Stimulated activated CD4-positive, alpha-beta T cell treated with anti-CD3 and anti-CD28 coated beads, Interleukin-4, amount 100 ng/mL, for 48 hours (primary cell): ENCODE measurements at places on chromosomes 3 and 15.

GRCh38 chr15:40310001-40310959 lies 2.5 kb upstream of the PLCB2 start:
- DNase-seq = peak; percentile 54

GRCh38 chr3:79366414-79366813 lies 401.4 kb downstream of the ROBO1 start:
- no peak for DNase-seq

GRCh38 chr3:57017459-57017845 lies 43.0 kb upstream of the SPATA12 start:
- DNase-seq = no peak

GRCh38 chr3:197023998-197024651 lies 5.5 kb downstream of the MELTF start:
- DNase-seq = no peak

DNA sequence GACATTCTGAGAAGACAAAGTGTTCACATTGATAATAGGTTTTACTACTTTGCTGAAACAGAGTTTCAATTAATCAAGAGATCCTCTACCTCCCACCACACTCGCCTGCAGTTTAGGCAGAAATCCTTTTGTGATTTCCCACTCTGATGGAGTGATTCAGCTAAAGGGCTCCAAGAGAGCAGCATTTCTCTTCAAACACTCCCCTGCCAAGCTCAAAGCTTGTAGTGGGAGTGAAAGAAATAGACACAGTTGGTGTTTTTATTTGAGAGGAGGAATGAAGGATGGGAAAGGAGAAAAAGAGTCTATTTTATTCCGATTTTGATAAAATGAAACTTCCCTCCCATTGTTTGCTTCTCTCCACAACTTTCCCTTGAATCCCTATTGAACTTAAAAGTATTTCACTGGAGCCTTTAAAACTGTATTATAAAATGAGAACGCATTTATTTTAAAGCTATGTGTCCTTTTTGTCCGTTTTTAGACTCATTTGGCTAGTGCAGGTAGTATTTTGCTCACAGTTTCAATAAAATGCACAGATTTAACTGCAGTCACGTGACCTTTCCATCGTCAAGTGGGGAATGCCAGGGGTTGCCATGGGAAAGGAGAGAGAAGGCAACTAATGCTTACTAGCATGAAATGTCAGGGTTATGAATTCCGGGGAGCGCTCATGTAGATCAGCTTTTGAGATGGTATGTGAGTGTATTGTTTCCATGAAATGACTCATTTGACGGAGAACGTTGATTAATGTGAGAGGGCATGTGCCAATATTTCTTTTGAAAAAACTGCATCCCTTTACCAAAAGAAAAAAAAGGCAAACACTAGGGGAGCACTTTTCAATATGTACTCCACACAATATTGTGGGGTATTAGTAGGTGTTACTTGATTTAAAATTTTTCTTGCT lies 7.7 kb upstream of the OSBPL11 start:
- DNase-seq = no peak

- no peak for DNase-seq
Measured at GRCh38 chr3:5016211-5017161, 37.2 kb downstream of the BHLHE40 start.

DNA sequence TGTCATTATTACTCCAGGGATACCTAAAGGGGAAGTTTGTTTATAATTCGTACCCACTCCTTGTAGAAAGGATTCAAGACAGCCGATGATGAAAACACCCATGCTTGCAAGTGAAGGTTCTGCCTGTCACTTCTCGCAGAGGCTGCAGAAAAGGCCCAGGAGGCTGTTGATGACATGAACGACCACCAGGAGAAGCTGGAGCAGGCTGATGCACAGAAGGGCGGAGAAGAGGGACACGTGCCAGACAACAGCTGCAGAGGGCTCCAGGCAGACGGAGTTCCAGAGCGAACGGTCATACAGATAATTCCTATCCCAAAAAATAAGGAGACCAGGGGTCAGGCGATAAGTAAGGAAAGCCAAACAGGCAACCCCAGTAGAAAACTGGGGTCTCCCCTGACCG lies 5.7 kb upstream of the DYNLT2B start:
- no peak for DNase-seq

- DNase-seq = no peak
Measured at GRCh38 chr3:172716476-172716875, 5.6 kb upstream of the NCEH1 start.

- DNase-seq = no peak
Measured at GRCh38 chr3:139870000-139870675, 64.8 kb upstream of the CLSTN2 start.

DNA sequence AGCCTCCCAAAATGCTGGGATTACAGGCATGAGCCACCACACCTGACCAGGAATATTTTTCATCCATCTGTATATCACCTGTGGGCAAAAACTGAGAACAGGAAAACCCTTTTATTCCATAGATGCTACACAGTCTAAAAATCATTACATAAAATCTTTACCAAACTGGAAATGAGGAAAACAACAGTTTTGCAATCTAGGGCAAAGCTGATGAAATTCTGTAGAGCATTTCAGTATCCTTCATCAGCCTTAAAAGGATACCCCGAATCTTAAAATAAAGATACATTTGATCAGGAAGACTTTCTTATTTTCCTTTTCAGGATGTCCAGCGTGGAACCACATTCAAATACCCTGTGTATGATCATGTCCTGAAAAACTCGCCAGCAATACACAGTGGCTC lies 7.1 kb downstream of the SIAH2 start:
- DNase-seq = no peak

GRCh38 chr3:11907667-11908660 lies 61.3 kb upstream of the TAMM41 start:
- no peak for DNase-seq

- DNase-seq = peak; percentile 16
Measured at GRCh38 chr3:132659365-132660051, at the start of gene ACAD11. Gene ACAD11 (minus strand): TSS chr3:132659809. CDS start chr3:132659751, 58 bp downstream.

DNA sequence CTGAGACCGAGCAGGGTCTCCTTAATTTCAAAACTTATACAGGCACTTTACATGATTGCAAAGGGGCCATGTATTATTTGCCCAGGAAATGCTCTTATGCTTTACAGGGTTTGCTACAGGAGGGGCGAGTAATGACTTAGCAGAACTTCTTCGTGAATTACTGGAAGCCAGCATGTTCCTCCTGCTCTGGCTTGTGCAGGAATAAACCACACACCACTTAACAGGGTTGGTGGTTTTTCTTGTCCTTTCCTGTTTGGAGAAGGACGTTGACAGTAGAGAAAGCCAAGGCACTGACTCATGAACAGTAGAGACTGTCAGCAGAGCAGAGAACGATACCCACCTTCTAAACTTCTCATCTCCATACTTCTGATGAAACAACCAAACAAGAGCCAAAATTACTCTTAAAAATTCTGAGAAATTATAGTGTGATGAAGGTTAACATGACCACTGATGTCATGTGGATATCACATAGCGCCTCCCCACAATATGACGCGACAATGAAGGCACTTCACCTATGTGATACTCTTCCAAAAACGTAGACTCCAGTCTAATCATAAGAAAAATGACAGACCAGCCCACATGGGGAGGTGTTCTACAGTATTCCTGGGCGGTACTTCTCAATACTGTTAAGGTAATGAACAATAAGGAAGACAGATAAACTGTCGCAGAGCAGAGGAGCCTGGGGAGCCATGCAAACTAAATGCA lies 24.7 kb upstream of the MCTP2 start:
- no peak for DNase-seq

DNA sequence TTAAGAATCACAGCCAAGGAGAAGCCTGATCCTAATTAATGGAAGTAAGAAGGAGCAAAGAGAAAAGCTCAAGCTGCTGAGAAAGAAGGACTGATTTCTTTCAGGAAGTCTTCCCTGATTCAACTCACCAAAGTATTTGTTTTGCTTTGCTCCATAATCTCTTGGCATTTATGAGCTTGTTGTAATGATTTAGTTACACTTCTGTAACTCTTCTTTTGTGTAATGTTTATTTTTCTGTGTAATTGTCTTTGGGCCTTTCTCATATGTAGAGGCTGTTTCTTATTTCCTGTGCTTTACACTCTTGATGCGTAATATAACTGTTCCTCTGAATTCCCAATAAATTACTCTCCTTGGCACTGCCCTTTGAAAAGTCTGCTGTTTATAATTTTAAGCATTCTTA lies 80.0 kb downstream of the COL6A5 start:
- no peak for DNase-seq

DNA sequence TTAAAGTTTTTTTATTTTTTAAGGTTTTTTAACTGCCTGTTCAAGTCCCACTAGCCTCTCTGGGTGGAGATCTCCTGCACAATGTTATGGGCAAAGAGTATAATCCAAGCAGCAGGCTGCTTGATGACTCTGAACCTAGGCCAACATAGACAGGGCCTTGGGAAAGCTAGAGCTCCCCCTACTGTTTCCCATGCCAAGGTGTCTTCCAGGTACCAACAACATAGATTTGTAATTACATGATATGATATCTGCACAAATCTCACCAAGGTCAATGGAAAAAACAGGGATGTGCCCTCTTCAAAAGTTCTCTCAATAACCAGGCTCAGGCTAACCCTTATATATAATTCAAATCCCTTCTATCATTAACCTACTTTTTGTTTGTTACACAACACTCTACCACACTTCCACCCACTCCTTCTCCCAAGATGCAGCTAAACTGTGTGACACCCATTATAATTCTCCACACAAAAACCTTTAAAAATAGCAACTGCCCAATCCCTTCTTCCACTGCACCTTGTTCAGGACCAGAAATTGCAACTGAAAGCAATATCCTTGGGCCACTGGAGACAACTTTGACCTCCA lies 43.8 kb downstream of the RBM15B start:
- DNase-seq = peak; percentile 28

- DNase-seq = no peak
Measured at GRCh38 chr15:101193806-101194545, 57.9 kb downstream of the CHSY1 start.

GRCh38 chr3:18440066-18440722 lies 15.1 kb upstream of the SATB1 start:
- no peak for DNase-seq

DNA sequence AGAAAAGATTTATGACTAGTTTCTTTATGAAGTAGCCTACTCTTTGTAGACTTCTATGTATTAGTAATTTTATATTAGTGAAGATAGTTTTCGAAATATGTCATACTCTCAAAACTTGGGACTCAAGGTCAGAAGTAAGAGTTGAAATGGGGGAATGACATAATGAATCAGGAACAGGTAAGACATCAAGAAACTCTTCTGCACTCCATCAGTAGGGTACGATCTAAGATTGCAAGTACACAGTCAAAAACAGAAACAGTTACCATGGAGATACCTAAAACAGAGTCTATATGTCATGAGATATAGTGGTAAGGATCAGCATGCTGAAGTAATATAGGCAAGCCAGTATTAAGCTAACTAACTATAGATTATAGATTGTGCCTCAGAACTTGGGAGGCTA lies 187.0 kb upstream of the MLF1 start:
- DNase-seq = no peak

- peak; percentile 80 for DNase-seq
Measured at GRCh38 chr15:41989573-41990242, 17.4 kb upstream of the EHD4 start.

DNA sequence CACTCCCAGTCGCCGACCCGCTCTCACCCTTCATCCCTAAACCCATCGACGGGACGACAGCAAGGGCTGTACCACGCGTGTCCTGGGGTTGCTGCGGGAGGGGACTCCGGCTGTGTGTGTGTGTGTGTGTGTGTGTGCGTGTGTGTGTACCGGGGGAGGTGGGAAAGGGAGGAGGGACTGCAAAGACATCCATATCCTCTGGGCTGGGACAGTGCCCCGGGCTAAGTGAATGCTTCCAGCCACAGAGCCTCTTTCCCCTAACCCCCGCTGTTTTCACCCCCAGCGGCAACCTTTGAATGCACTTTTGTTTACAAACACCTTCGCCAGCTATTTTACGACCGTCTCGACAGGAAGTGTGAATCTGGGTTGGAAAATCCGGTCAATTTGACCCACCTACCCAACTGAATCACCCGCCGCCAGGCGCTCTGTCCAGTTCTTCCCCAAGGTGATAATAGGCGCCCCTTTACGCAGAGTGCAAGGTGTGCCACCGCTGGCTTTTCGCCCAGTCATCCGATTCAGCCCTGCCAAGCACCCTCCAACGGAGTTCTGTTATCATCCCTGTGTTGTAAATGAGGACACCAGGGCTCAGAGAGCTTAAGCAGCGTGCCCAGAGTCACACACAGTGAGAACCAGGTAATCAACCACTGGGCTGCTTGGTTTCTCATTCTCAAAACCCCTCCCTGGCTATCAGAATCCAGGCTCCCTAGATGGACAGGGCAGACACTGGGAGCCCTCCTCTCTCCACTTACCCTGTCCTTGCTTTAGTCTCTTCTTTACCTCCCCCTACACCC lies 739 bp upstream of the AMOTL2 start:
- no peak for DNase-seq

GRCh38 chr3:79843180-79843579 lies 75.4 kb upstream of the ROBO1 start:
- DNase-seq = no peak

GRCh38 chr3:85576091-85576690 lies 617.4 kb downstream of the CADM2 start:
- peak; percentile 22 for DNase-seq

DNA sequence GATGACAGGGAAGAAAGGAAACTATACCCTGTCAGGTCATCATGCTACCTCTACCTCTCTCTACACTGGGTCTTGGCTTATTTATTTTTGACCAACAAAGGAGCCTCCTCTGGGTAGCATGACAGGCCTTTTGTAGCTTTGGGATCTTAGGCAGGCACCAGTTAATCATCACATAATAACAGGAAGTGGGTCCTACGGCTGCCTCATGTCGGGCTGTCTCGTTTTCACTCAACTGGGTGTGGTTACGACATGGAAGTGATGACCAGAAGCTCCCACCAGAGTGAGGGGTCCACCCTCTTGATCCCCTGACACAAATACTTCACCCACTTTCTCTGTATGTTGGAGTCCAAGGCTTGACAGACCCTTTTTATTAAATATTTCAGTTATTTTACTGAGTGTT lies 105.3 kb downstream of the CD47 start:
- DNase-seq = no peak

DNA sequence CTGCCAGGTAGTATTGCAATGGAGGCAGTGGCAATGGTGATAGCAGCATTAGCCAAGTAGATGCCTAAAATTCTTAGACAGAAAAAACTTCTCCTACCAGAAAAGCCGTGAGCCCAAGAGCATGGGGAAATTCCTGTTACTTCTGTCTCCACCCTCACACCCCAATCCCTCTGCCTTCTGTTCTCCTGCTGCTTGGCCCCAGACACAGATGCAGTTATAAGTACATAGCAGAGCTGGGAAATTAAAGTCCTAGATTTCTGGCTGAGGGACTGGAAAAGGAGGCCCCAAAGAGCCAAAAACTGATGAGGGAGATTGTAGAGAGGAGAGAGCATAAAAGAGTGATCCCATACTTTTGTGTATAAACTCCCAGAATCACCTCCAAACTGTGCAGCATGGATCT lies 166.9 kb downstream of the SMAD6 start:
- DNase-seq = no peak
